ENCODE measurements at places on chromosomes 12 and 14.

- no peak for DNase-seq
These were observed 433 bp downstream of the COX16 start for GRCh38 chr14:70359076-70359424.

DNA sequence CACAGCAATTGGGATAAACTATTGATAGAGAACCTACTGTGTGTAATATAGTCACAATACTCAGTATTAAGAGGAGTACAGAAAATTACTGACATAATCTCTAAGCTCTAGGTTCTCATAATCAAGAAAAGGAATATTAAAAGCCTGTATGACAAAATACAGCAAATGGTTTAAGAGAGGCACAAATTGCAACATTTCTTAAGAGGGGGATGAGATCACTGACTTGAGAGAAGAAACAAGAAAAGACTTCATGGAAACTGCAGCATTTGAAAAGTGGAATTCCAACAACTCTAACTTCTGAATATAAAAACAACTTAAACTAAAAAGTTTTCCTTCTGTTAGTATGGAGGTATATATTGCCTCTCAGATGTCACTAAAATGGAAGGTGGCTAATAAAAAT is 89.7 kb downstream of the NUMB start:
- DNase-seq: no peak

GRCh38 chr14:103504991-103505565 is 17.6 kb downstream of the CKB start:
- no peak for DNase-seq

- no peak for DNase-seq
These were observed 57.8 kb downstream of the TTC8 start for GRCh38 chr14:88882236-88882635.

- DNase-seq: no peak
These were observed 136.1 kb downstream of the ASCL1 start for GRCh38 chr12:103093499-103094106.

DNA sequence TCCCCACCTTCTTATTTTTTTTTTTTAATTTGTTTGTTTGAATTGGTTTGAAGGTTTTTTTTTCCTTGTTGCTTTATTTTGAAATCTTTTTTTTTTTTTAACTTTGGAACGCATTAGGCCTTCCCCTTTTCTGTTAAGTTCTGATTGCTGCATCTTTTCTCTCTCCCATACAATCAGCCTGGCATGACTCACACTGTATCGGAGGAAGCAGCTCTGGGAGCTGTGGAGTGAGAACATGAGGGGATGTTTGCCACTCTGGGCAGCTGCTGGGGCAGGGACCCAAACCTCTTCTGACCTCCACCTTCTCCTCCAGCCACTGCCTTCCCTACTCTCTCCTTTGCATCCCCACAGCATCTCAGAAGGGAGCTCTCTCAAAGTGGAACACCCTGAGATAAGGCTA is 160.3 kb upstream of the FKBP4 start:
- no peak for DNase-seq

- no peak for DNase-seq
These were observed 1406.8 kb upstream of the TMEM132C start for GRCh38 chr12:126860210-126860609.

DNA sequence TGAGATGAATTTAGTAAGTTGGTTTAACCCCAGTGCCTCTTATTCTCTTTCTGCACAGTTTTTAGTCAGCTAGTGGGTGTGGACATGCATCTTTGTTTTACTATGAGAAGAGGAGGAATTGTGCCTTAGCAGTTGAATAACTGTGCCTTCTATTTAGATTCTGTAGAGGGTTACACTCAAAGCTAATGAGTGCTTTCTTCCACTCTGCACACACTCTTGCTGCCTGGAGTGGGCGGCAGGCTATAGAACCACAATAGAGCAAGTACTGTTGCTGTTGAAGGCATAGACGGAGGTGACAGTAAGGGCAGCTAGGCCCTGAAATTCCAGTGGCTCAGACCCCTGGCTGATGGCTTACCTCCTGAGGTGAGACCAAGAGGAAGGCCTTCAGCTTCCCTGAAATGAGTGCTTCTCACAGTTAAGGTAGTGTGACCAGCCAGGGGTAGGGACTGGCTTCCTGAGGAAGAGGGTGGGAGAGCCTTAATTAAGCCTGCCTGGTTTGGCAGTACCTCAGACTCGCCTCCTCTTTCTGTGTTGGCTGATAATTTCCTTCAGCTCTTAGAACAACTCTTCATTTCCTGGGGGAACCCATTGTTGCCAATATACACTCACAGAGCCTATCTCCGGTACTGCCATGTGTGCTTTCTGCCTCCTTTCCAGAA is 24.7 kb downstream of the SUSD6 start:
- DNase-seq: no peak

- peak; percentile 44 for DNase-seq
These were observed 218.6 kb upstream of the ATP2B1 start for GRCh38 chr12:89927226-89927698.

- DNase-seq: no peak
These were observed 336.8 kb upstream of the FKBP4 start for GRCh38 chr12:2457933-2458414.

- DNase-seq: no peak
These were observed 58.9 kb downstream of the ACSM4 start for GRCh38 chr12:7362734-7363133.

- DNase-seq: peak; percentile 71
These were observed 201.9 kb upstream of the FOXN3 start for GRCh38 chr14:89618811-89619551.

DNA sequence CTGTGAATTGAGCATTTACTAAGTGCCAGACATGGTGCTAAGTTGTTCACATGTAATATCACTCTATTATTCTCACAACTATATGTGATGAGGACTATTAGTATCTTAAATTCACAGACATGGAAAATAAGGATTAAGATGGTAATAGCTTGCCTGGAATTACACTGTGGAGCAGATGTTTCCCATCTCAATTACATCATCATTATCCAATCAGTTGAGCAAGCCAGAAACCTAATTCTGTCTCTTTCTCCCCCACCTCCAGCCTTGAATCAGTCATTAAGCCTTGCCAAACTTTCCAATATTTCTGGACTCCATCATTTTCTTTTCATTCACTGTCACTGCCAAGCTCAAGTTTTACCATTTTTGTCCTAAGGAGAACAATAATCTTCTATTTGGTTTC is 287.8 kb upstream of the KITLG start:
- no peak for DNase-seq

DNA sequence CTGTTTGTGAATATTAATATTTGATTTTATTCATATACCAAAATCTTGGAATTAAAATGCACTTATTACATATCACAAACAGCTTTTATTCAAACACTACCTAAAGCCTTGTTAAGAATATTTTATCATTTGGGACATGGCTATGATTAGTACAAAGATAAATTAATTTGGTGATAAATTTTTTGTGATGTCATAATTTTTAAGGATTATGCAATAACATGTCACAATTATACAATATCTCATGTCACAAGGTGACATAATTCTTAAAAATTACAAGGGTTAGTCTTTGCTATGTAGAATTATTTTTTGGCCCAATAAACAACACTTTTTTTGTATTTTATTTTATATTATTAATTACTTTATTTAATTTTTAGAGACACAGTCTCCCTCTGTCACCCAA is 113.7 kb downstream of the TMTC3 start:
- DNase-seq: no peak

GRCh38 chr12:49969027-49969426 is 3.7 kb upstream of the AQP6 start:
- no peak for DNase-seq

- peak; percentile 9 for DNase-seq
These were observed 88.5 kb upstream of the NCOR2 start for GRCh38 chr12:124655698-124656516.

- no peak for DNase-seq
These were observed 723 bp downstream of the NFATC4 start for GRCh38 chr14:24368562-24369252.

- DNase-seq: peak; percentile 52
These were observed 28.3 kb upstream of the HIGD1C start for GRCh38 chr12:50924131-50924438.

- DNase-seq: no peak
These were observed 58.8 kb upstream of the KCNA1 start for GRCh38 chr12:4850857-4851380.

DNA sequence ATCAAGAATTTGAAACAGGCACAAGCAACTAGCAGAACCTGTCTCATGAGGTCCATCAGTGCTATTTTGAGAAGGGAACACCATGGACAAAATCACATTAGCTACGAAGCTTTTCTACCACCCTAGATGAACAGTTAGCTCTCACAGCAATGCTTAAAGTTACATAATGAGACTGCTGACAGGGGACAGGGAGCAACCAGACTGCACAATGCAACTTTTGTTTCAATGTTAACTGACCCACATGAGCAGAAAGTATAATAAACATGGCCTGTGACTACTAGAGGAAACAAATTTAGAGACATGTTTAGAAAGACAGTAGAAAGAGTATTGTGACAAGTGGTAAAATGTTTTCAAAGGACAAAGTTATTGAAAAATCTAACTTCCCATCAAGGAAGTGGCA is 282.8 kb downstream of the CEP128 start:
- DNase-seq: no peak

GRCh38 chr12:52207895-52208294 is 16.1 kb upstream of the KRT80 start:
- DNase-seq: no peak

All from AML-193 (cell line).